ENCODE measurements at places on chromosomes 4 and X.

- DNase-seq, result no peak
Observed at GRCh38 chr4:73037057-73037456, 32.5 kb downstream of the COX18 start.

DNA sequence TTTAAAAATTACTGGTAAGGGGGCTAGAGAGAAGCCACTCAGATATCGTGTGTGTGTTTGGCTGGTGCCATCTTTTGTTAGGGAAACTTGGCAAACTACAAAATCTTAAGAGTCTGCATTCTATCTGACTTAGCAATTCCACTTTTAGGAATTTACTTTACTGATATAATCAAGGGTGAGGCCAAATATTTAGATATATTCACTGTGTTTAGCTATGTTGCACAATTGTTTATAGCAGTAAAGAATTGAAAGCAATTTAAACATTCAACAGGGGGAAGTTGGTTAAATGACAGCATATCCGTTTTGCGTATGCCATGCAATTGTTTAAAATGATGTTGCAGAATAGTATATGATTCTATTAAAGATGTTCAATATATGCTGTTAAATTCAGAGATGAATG, 6.4 kb upstream of the HERC3 start:
- no peak for DNase-seq

- no peak for DNase-seq
Observed at GRCh38 chrX:23134136-23134535, 134.4 kb downstream of the DDX53 start.

GRCh38 chr4:94701631-94702300, 56.0 kb upstream of the BMPR1B start:
- DNase-seq, result no peak

DNA sequence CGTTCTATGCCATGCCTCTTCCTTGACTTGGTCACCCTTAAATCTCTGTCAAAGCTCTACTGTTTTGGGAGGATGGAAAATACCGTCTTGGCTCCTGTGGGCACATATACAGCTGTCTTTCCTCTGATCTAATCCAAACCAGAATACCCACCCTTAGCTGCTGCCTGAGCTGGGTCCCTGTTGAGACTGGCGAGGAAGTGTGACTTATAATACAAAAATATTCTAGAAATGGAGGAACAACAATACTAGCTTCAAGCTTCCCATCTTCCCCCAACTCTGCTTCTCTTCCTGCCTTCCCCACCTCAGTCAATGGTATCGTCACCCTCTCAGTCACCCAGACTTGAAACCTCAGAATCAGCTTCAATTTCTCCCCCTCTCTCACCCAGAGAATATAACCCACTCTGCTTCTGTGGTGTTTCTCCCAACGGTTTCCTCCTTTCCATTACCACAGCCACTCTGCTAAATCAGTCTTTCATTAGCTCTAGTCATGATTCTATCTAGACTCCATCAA, 599 bp upstream of the IL2RG start:
- no peak for DNase-seq

DNA sequence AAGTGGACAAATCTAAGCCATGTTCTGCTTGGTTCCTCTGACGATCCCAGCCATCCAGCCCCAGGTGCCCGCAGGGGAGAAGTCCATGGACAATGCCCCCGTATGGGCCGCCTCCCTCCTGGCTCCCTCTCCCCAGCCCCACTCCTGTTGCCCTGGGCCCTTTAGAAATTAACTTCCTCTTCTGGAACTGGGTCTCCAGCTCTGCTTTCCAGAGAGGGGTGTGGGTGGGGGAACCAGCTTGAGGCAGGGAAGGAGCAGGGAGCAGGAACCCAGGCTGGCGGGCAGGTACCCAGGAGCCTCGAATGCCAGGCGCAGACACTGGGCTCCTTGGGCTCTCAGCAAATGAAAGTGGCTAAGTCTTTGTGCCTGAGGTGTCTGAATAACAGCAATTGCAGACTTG, 12.7 kb upstream of the ABLIM2 start:
- DNase-seq, result no peak

DNA sequence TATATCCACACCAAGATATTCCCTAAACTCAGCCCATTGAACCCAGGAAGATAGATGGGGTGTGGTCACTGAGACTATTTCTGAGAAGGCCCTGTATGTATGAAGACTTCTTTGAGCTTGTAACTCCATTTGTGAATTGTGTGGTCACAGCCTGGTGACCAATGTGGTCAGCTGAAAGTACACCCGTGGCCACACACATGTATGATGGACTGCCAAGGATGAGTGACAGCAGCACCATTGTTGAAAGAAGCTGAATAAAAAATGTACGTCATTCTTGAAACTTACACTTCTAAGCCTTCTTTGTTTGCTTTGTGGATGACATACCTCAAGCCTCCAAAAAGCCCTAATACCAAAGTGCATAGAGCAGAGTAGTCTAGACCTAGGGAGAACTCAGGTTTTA, 581.4 kb downstream of the RAB28 start:
- DNase-seq, result no peak

- no peak for DNase-seq
Observed at GRCh38 chrX:65718538-65718937, 51.1 kb downstream of the MSN start.

GRCh38 chr4:72243641-72244040, 211.8 kb downstream of the NPFFR2 start:
- DNase-seq, result no peak

DNA sequence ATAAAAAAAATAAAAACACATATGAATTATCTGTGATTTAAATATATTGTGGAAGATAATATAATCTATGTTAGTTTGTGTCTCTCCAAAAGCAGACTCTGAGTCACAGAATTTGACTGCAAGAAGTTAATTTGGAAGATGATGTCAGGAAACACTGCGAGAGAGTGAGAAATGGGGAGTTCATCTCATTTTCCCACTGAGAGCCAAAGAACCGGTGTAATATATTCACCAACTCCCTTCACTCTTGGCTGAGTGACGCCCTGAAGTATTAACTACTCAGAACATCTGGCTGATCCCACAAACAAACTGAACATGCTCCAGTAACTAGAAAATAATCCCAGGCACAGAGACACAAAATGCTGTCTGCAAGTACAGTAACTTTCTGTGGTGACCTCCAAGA, 345.8 kb upstream of the SPANXN1 start:
- DNase-seq, result no peak

- no peak for DNase-seq
Observed at GRCh38 chr4:153804722-153805121, 15.8 kb upstream of the SFRP2 start.

GRCh38 chr4:112771-113170, 11.5 kb upstream of the ZNF718 start:
- DNase-seq, result no peak

- peak; percentile 80 for DNase-seq
Observed at GRCh38 chrX:137565921-137566745, at the start of gene ZIC3. Gene ZIC3 (plus strand): TSS chrX:137566127. CDS start chrX:137566692, 565 bp downstream.

- no peak for DNase-seq
Observed at GRCh38 chr4:152328582-152328981, 207.3 kb downstream of the FBXW7 start.

DNA sequence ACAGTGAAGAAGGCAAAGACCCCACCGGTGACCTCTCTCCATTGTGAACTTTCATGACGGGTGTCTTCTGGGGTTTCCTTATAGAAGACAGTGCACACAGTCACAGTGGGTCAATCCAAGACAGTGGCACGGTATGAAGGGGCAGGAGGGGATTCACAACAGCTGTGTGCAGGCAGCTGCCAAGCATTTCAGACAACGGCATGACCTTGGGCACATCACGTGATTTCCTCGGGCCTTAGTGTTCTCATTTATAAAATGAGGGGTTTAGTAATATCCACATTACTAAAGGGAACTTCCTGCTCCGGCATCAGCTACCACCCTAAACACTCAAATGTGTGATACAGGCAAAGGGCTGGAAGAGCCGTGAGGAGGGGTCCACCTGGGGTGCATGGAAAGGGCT, 42.9 kb downstream of the RBM47 start:
- DNase-seq, result no peak

DNA sequence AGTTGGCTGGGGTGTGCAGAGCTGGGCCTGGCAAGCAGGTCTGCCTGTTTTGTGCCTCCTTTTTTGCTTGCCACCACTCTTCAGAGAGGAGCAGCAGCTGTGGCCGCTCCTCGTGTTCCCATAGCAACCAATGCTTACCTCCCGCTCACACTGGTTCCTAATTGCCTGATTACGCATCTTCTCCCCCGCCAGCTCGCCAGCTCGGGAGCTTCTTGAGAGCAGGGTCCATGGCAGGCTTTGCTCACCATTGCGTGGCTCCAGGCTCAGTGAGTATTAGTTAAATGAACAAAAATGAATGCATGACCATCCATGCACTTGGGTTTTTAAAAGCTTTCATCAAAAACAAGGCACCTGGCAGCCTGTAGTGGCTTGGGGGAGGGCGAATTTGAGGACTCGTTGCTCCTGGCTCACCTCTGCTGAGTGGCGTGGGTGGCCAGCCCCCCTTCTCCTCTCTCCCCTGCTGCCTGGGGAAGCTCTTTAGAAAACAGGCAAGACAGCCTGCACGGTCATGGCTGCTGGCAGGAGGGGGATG, 14.2 kb upstream of the PJA1 start:
- DNase-seq, result peak; percentile 88

- no peak for DNase-seq
Observed at GRCh38 chr4:55729351-55730279, 90.0 kb upstream of the EXOC1L start.

- DNase-seq, result no peak
Observed at GRCh38 chrX:69024161-69024736, 141.0 kb downstream of the PJA1 start.

GRCh38 chrX:5971300-5971699, 257.4 kb downstream of the NLGN4X start:
- no peak for DNase-seq

DNA sequence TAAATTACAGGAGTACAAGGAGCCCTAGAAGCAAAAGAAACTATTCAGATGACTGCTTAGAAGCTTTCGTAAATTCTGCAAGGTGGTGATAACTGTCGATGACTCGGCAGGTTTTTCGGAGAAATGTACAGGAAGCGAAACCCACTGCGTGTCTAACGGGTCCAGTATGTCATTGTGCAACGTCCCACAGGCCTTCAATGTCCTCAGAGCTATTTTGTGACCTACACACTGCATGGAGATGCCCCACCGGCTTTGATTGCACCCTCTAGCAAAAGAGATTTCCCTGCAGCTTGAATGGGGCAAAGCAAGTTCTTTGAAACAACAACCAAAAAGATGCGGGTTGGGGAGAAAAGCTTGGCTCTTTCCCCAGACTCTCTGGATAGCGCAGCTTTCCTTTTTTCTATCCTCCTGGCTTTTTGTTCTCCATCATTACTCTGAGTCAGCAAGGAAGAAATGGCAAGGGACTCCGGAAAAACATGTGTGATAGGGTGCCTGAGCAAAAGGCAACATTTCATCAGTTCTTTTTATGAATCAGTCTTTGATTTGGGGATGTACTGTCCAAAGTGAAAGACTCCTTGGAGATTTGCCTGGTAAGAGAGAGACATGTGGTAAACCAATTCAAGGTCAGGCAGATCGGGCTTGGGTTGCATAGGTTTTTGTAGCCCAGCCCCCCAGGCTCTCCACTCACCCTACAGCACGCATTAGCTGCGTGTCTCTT, 112.0 kb upstream of the TBL1X start:
- DNase-seq, result no peak

- DNase-seq, result no peak
Observed at GRCh38 chr4:336099-336892, 1.3 kb upstream of the ZNF141 start.

DNA sequence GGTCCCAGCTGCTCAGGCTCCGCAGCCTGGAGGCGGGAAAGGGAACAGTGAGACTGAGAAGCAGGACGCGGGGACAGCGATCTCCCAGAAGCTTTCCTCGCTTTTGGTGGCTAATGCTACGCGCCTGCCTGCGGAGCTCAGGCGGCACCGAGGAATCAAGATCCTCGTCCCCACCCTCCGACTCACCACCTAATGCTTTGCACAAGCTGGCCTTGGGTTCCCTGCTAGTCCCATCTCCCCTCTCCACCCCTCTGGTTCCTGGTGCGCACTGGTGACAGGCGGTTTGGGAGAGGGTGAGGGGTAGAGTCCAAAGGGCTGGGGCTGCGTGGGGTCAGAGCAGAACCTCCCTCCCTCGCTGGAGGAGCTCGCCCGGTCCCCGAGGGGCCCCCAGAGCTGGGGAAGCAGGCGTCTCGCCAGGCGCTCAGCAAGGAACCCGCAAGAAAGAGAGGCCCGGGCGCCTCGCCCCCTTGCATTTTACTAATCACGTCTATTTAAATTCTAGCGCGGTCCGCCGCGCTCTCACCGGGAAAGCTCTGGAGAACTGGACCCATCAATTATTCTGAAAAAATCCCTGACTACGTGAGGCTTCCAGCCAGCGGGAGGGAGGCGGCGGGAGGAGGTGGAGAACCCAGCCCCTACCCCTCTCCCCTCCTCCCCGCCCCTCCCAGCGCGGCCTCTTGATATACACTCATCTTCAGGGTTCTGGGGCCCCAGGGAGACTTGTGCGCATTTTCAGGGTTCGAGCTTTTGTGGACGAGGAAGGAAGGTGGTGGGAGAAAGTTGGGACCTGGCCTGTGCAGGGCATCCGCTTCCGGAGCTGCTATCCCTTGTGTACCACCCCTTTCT, 9.1 kb downstream of the POU4F2 start:
- DNase-seq, result no peak

DNA sequence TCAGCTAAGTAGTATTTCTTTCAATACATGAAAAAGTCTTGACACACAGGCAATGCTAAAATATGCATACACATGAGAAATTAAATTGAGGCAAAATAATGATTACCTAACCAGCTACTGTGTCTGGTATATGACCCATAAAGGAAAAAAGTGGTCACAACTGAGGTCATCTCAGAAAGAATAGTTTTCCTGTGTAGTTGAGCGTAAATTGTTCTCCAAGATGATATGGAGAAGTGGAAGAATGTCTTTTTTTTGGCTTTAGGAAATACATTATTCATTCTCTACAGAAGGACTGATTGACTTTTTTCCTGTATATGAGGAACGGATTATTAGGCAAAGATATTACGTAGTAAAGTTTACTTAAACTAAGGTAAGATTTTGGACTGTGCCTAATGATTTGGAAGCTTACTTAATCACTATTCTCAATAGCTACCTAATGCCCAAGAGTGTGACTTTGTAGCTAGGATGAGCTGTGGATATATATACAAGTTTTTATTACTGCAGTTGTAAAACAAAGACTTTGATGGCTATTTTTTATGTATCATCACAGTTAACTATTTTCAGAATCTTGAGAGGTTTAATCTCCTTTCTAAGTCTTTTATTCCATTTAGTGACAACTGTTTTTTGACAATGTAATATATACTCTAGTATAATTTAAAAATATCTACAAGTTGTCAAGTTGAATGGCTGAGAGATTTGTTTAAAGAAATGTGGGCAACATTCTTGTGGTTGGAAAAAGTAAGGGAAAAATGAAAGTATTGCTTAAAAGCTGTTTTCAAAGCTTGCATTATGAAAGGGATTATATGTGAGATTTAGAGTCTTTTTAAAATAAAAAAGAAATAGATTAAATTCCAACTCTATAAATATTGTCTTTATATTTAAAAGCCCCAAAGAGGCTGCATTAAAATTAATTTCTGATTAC, 100.2 kb downstream of the PDLIM5 start:
- no peak for DNase-seq

Data from NCI-H1105 treated with DMSO at 0.1 percent for 48 hours (cell line).